ENCODE measurements at places on chromosomes 7 and 10.

DNA sequence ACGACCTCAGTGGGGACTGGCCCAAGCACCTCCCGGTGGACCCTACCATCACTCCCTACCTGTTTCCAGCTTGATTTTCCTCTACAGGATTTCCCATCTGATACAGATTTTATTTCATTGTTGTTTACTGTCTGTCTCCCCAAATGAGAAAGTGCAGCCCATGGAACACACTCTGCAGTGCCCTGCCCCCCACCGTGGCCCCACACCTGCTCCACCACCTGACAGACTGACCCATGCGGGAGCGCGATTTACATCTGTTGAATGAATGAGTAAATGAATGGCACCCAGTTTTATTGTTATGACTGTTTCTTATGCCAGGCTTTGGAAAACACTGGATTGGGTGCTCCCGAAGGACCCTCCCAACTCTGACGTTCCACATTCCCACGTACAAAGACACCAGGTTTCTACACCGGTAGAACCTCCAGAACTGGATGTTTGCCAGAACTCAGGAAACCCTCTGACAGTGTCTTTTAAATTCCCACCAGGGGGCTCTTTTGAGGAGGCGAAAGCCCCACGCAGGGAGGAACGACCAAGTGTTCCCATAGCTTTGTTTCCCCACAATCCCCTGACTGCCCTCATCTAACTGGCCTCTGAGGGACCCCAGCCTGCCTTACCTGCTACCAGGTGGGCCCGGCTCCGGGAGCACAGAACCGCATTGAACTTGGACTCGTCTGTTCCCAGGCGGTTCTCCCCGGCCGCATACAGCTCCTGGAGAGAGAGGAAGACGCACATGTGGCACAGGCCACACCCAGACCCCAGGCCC is 29.0 kb downstream of the PLAC9 start:
- no peak for DNase-seq

GRCh38 chr10:1412531-1413189 is 324.7 kb downstream of the ADARB2 start:
- DNase-seq = no peak

DNA sequence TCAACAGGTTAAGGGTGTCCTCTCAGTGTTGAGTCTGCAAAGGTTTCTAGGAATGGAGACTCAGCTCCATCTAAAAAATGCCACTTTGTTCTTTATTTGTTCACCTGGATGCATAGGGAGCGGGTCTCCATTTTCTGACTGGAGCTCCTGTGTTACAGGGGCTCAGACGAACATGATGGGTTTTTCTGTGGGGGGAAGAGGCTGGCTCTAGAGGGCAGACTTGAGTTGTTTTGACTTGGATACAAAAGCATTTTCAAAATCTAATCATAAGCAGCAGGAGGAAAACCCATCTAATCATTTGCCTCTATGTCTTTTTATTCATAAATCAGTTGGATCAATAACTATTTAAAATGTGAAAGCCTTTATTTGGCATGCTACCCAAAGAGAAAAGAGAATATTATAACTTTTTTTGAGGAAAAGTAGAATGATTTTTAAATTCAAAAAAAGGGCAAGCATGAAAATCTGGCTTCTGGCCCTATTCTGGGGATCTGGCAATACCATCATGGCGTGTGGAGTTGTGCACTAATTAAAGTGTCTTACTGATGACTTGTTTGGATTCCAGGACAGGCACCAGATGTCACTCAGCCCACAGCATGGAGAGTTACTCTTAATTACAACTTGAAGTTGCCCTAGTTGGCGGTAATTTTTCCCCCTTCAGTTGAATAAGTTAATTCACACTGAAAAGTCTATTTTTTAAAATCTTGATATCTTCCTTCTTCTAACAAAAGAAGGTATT is 594.9 kb downstream of the REEP3 start:
- no peak for DNase-seq

DNA sequence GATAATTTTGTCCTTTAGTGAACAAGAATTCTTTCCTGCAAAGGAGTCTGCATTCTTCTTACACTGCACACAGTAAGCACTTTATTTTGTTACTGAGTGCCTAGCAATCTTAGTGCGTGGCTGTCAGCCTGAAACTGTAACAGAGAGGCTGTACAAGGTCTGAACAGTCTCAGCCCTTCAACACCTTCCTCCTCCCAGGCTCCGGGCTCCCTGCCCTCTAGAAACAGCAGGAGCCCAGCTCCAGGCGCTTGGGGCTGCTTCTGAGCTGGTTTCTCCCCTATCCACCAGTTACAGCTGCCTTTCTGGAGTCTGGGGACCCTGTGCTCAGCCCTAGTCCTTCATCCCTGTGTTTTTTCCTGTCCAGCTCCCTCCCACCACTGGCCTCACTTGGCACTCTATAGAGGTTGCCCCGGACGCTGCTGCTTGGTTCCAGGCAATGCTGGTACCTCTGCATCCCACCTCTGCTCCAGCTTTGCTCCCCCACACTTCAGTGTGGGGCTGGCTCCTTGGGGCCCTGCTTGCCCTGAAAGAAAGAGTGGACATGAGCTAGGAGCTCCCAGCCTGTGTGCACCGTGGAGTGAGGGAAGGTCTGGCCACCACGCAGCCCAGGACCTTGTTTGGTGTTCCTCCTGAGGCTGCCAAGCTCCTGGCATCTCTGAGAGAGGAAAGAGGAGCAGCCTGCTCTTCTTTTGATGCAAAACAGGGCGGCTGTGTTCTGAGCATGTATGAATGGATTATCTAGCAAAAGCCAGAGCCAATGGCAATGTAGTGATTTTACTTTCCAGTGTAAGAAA is 251.2 kb upstream of the GRB10 start:
- DNase-seq = no peak

DNA sequence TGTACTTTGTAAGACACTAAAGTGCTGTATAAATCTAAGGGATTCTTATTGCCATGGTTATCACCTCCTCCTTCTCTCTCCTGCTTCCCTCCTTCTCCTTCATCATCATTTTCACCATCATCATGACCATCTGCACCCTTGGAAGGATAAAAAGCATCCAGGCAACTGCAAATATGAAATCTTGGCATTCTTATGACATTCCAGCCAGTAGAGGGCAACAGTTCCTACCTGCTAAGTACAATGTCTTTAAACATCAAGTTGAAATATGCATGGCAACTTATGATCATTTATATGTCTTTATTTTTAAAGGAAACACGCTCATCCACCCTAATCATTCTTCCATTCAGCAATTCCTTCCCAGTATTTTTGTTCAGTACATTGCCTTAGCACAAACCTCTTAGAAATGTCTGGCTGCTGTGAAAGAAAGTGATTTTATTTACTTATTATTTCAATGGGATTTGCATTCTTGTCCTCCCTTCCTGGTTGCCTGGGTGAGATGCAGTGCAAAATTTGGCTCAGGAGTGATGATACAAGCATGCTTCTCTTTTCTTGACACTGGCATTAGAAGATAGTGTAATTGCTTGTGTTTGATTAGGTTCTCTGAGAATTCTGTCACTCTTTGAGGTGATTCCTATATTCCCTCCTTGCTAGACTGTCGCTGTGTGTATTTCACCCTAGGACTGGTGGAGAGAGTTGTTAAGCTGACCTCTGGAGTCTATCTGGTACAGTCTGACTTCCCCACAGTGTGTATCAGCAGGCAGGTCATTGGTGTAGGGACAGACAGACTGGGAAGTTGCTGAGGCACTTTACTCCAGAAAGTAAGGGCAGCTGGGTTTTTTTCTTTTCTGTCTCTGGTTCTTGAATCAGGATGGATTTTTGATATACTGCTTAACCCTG is 188.5 kb upstream of the BMPER start:
- DNase-seq = no peak

GRCh38 chr7:37448011-37448635 is 541 bp downstream of the ELMO1 start:
- DNase-seq = peak; percentile 8

DNA sequence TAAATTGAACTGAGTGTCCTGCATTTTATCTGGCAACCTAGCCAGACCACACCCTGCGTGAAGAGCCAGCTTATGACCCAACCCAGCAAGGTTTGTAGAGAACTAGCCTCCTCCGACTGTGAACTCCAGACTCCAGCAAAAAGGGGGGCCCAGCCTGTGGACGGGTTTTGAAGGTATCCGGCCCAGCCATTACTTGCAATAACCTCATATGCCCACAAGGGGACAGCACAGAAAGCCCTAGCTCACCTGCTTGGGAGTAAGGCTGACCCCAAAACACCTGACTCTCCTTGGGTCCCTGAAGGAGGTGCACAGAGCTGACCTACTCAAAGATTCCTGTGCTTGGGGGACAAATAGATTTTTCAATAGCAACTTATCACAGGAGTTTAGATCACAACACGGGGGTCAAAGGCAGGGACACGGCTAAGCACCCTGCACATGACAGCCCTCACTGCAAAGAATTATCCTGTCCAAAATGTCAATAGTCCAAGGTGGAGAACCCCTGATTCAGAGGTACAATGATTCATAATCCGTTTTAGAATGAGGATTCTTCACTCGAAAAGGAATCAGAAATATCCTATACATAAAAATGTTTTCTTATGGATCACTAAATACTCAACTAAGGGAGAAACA is 4.6 kb downstream of the TRPV6 start:
- DNase-seq = peak; percentile 24

GRCh38 chr10:103238506-103239252 is 7.0 kb upstream of the RPEL1 start:
- DNase-seq = no peak

GRCh38 chr7:134351424-134351823 is 34.7 kb upstream of the SLC35B4 start:
- no peak for DNase-seq

GRCh38 chr10:86644794-86645445 is 9.4 kb upstream of the OPN4 start:
- DNase-seq = no peak

DNA sequence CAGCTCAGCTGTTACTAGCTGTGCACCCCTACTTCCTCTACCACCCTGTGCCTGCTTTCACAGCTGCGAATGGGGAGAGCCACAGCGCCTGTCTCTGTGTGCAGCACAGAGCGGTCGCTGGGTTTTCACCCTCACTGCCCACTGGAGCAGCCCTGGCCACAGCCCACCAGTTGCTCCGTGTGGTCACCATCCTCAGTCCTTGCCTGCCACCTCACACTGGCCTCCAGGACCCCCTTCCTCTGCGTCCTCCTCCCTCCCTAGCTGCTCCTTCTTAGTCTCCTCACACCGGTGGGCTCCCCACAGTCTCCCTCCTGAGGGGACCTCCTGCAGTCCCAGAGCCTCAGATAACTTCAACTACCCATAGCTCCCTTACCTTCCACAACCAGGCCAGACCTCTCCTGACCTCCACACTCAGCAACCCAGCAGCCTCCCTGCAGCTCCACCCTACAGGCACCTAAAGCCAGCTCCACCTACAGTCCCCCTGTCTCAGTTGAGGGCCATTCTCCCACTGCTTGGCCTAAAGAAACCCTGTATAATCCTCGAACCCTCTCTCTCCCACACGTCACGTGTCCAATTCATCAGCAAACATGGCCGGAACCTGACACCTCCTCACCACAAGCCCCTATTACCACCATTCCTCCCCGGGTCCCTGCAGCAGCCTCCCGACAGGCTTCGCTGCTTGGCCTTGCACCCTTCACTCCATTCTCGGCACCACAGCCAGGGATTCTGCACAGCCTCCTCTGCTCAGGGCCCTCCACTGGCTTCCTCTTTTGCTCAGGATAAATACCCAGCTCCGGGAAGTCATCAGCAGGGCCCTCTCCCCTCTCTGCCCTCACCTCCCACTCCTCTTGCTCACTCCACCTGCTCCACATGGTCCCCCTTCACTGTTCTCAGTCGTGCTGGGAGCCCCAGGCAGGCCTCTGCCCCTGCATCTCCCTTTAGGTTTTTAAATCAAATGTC is 28.1 kb downstream of the PLAC9 start:
- no peak for DNase-seq

DNA sequence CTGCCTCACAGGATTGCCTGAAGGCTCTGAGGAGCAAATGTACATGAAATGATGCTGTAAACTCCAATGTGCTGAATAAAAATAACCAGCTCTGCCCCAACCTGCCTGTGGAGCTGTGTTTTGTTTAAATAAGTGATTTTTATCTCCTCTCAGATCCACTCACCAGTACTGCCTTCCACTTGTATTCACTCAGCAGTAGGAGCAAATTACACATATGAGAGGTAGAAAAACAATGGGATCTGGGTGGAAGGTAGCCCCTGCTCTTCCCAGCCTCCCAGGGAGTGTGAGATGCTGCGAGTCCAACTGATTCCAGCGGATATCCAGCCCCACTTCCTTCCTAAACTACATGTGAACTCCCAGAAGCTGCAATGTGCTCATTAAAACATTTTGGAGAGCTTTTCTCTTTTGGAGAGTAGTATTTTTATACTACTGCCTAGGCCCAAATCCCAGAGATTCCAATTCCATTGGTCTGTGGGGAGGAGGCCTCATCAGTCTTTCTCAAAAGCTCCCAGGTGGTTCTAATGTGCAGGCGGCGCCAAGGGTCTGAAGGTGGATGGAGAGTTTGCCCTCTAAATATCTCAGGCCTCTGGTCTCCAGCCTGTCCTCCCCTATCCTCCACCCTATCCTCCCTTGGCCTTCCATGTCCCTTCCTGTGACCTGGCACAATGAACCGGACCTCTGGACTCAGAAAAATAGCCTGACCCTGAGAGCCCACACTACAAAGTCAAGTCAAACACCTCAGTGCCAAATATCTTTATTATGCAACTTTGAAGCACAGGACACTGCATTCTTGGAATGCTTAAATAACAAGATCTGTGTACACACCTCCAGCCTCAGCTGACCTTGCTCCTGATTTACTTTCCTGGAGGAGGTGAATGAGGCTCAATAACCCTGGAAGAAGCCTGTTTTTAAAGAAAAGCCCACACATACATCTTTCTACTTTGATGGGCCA is 46.2 kb downstream of the CPVL start:
- no peak for DNase-seq

GRCh38 chr10:43569681-43570080 is 4.7 kb downstream of the ZNF239 start:
- no peak for DNase-seq

DNA sequence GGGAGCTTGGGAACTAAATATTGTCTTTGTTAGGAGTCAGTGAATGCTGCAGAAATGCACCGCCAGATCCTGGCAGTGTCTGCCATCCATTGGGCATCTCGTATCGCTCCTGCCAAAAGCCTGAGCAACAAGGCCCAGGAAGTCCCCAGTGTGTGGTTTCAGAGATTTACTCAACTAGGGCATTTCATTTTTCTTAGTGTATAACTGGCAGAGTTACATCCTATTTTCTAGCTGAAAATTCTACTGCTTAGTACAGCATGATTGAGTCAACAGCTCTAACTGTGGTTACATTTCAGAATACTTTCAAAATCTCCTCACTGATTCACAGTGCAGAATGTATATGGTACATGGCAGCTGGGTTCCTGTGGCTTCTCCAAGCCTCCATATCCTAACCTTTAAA is 95.8 kb upstream of the CREB5 start:
- no peak for DNase-seq

GRCh38 chr7:96380111-96380512 is 58.2 kb upstream of the SLC25A13 start:
- no peak for DNase-seq

GRCh38 chr7:122298618-122299017 is 5.9 kb downstream of the FEZF1 start:
- no peak for DNase-seq

Measured in activated naive CD8-positive, alpha-beta T cell treated with anti-CD3 and anti-CD28 coated beads, Interleukin-2, amount 50 U/mL, for 16 hours (primary cell).